ENCODE measurements at places on chromosomes 16 and 17. TPM values are rescaled to one million over a fixed set of nuclear protein-coding genes. Genes with fewer than 3 reads are reported as not detected.

WNT9B gene
- not detected for total RNA-seq

ARL4D gene
- total RNA-seq, result 15.4 TPM

PLLP gene
- 7.5 TPM for total RNA-seq

DNAI2 gene
- total RNA-seq, result not detected

GPR142 gene
- total RNA-seq, result not detected

ABAT gene
- total RNA-seq, result 378 TPM

MEFV gene
- total RNA-seq, result 0.88 TPM

TBC1D3 gene
- not detected for total RNA-seq

IL32 gene
- total RNA-seq, result 172 TPM

DPEP1 gene
- total RNA-seq, result 0.13 TPM

VAT1L gene
- 0.23 TPM for total RNA-seq

PRSS33 gene
- not detected for total RNA-seq

TM4SF5 gene
- 79.0 TPM for total RNA-seq

HAGH gene
- total RNA-seq, result 176 TPM

SERPINF2 gene
- 1,138 TPM for total RNA-seq

HBA1 gene
- 112 TPM for total RNA-seq

TMC7 gene
- 0.30 TPM for total RNA-seq

RPRML gene
- not detected for total RNA-seq

GPR179 gene
- 0.03 TPM for total RNA-seq

PLA2G10 gene
- total RNA-seq, result not detected

CACNG3 gene
- total RNA-seq, result not detected

ALDH3A2 gene
- 154 TPM for total RNA-seq

WSCD1 gene
- 2.9 TPM for total RNA-seq

TMIGD1 gene
- not detected for total RNA-seq

DLX3 gene
- total RNA-seq, result not detected
